ENCODE measurements at places on chromosomes 4 and X.

DNA sequence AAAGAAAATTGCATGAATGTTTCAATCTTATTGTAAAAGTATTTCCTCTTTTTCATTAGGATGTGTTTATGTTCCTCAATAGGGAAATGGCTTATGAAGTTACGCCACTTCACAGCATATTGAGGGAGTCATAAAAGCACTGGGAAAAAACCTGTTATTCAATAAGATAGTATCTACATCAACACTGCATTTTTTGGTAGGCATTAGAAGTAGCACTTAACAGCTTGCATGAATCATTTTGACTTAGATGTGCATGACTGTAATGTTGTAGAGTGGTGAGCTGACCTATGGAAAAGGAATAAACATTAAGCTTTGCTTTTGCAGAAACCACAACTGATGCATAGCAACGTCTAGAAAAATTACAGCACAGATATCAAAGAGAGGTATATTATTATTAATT, 111.2 kb upstream of the GRXCR1 start:
- no peak for DNase-seq

DNA sequence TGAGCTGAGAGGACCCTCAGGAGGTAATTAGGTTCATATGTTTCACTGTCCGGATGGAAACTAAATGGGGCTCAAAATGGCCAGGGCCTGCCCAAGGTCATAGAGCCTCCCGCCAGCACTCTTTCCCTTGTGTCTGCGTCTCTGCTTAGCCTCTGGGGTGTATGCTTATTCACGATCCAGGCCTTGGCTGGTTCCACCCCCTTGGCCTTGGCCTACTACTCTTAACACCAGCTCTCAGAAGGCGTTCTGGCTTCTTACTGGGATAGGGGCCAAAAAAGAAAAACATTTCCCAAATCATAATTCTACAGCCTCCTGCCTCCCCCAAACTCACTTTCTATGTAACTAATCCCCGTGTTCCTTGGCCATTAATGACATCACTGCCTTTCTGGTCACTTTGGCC, 68.8 kb downstream of the RTL5 start:
- no peak for DNase-seq

- DNase-seq: no peak
Observed at GRCh38 chrX:72126048-72126415, 5.7 kb downstream of the RTL5 start.

- no peak for DNase-seq
Observed at GRCh38 chrX:20547611-20548051, 280.9 kb upstream of the RPS6KA3 start.

- no peak for DNase-seq
Observed at GRCh38 chr4:53905941-53906377, 158.4 kb downstream of the CHIC2 start.
